Osteoblast (primary cell): ENCODE measurements at places on chromosomes 4 and X. TPM values are rescaled to one million over a fixed set of nuclear protein-coding genes. Genes with fewer than 3 reads are reported as not detected.

The DCAF12L2 gene
- not detected in 2 replicates for total RNA-seq

The SCFD2 gene
- 24.2 and 27.7 TPM in 2 replicates for total RNA-seq

The PRSS12 gene
- total RNA-seq = 8.5 and 9.4 TPM in 2 replicates

The RAB40AL gene
- 0.72 and 0.88 TPM in 2 replicates for total RNA-seq

The H2BW2 gene
- not detected in 2 replicates for total RNA-seq

The LRIT3 gene
- under 0.01 and 0.29 TPM in 2 replicates for total RNA-seq

The PLAC1 gene
- not detected in 2 replicates for total RNA-seq

The DUX4 gene
- not detected in 2 replicates for total RNA-seq

The PF4V1 gene
- total RNA-seq = not detected in 2 replicates

The F9 gene
- total RNA-seq = not detected in 2 replicates

The CCSER1 gene
- total RNA-seq = under 0.01 TPM in 1 of 2 replicates, not detected in the other

The PDGFRA gene
- total RNA-seq = 316 and 373 TPM in 2 replicates

The IRAK1 gene
- total RNA-seq = 99.5 and 100 TPM in 2 replicates

GRCh38 chrX:102745857-102746584, 25.5 kb downstream of the GPRASP3 start:
- H3K4me3 ChIP-seq = peak overlapping the region; percentile 73
- no peak for DNase-seq
- peaks cover 2% of the 10 kb centered on the region for H3K27me3 ChIP-seq
- no peak overlapping the region for H3K27ac ChIP-seq
- no peaks in the 10 kb centered on the region for H3K4me1 ChIP-seq

DNA sequence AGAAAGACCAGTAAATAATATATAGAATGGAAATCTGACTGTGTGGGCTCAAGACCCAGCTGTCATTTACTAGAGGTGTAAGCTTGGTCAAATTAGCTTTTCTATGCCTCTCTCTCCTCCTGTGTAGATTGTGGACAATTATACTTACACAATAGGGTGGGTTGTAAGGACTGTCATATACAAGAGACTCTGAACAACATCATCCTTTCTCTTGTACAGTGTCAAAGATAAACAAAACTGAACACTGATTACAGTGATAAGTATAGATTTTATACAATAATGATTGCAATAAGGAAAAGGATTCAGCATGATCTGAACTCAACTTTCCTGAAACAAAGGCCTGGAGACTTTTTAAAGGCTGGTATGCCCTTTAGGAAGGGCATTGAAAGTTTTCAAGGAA, 429.2 kb upstream of the HS3ST1 start:
- H3K4me3 ChIP-seq = no peak overlapping the region
- no peak overlapping the region for H3K27ac ChIP-seq
- no peak for DNase-seq
- no peaks in the 10 kb centered on the region for H3K27me3 ChIP-seq
- no peaks in the 10 kb centered on the region for H3K4me1 ChIP-seq
- no peaks in the 10 kb centered on the region for H3K36me3 ChIP-seq

- H3K36me3 ChIP-seq = no peaks in the 10 kb centered on the region
- no peak overlapping the region for H3K27ac ChIP-seq
- no peaks in the 10 kb centered on the region for H3K4me1 ChIP-seq
- H3K4me3 ChIP-seq = no peak overlapping the region
Measured at GRCh38 chr4:44668526-44668925, 9.7 kb upstream of the GUF1 start.

DNA sequence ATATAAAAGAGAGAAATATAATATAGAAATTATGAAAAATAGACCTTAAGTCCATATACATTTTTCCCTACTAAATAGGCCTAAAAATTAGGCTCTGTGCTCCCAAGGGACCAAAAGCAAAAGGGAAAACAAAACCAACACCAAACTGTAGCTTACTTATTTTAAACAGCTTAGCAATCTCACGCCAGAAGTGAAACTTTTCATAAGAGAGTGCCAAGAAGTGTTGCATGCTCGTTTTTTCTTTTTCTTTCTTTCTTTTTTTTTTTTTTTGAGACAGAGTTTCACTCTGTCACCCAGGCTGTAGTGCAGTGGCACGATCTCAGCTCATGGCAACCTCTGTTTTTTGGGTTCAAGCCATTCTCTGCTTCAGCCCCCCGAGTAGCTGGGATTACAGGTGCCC, 250.4 kb downstream of the TMA16 start:
- no peaks in the 10 kb centered on the region for H3K27me3 ChIP-seq
- no peaks in the 10 kb centered on the region for H3K4me1 ChIP-seq
- H3K4me3 ChIP-seq = no peak overlapping the region
- H3K27ac ChIP-seq = no peak overlapping the region

DNA sequence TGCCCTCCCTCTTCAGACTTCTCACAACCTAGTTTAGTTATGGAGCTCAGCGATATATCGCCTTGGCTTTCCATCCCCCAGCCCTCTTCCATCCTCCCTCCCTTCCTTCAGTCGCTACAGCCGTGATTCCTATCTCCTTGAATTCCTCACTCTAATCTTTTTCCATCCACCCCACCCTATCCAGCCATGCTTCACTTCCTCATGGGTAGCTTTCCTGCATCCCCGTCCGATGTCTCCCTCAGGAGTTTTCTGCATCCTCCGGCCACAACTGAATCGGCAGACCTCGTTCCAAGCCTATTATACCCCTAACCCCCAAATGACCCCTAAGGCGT, 456 bp downstream of the SNX12 start:
- H3K27ac ChIP-seq = peak overlapping the region; percentile 59
- H3K27me3 ChIP-seq = no peaks in the 10 kb centered on the region
- H3K4me3 ChIP-seq = peak overlapping the region; percentile 86
- DNase-seq = peak; percentile 84
- peaks cover 3% of the 10 kb centered on the region for H3K4me1 ChIP-seq
- peaks cover 3% of the 10 kb centered on the region for H3K36me3 ChIP-seq

- no peaks in the 10 kb centered on the region for H3K36me3 ChIP-seq
- H3K4me3 ChIP-seq = no peak overlapping the region
Measured at GRCh38 chr4:178280362-178280761, 838.1 kb upstream of the AGA start.

- no peaks in the 10 kb centered on the region for H3K36me3 ChIP-seq
- H3K27me3 ChIP-seq = no peaks in the 10 kb centered on the region
Measured at GRCh38 chr4:25889589-25890503, 24.2 kb upstream of the SMIM20 start.
